ENCODE measurements at places on chromosomes 2 and 18.

DNA sequence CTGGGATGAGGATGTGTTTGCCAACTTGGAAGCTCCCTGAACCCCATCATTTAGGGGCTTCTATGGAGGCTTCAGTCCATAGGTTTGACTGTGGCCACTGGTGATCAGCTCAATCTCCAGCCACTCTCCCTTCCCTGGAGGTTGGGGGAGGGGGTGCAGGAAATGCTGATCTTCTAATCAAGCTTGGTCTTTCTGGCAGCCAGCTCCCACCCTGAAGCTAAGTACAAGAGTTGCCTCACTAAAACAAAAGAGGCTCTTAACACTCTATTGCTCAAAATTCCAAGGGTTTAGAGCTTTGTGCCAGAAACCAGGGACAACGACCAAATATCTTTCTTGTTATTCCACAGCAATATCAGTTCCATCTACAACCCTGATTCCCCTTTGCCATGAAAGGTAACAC, 19.4 kb upstream of the MPPE1 start:
- no peak for DNase-seq

GRCh38 chr2:20667531-20668401, 822 bp downstream of the GDF7 start:
- DNase-seq, result no peak

DNA sequence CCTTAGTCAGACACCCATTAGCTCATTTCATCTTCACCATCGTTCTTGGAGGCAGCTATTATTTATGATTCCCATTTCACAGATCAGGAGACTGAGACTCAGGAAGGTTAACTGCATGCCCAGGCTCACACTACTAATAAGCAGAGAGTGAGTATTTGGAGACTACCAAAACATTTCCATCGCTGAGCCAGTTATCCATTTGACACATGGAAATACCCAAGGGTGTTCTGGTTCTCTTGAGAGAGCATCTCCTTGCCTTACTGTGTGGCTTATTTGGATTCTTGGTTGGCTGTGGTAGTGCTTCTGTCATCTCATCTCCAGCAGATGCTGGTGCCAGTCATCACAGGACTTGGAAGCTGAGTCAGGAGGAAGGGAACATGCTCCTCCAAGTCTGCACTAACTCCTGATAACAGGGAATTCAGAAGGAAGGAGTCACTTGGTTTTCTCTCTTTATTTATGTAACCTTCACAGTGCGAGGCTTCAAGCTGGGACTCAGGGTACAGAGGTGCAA, 55.2 kb downstream of the RASGRP3 start:
- no peak for DNase-seq

DNA sequence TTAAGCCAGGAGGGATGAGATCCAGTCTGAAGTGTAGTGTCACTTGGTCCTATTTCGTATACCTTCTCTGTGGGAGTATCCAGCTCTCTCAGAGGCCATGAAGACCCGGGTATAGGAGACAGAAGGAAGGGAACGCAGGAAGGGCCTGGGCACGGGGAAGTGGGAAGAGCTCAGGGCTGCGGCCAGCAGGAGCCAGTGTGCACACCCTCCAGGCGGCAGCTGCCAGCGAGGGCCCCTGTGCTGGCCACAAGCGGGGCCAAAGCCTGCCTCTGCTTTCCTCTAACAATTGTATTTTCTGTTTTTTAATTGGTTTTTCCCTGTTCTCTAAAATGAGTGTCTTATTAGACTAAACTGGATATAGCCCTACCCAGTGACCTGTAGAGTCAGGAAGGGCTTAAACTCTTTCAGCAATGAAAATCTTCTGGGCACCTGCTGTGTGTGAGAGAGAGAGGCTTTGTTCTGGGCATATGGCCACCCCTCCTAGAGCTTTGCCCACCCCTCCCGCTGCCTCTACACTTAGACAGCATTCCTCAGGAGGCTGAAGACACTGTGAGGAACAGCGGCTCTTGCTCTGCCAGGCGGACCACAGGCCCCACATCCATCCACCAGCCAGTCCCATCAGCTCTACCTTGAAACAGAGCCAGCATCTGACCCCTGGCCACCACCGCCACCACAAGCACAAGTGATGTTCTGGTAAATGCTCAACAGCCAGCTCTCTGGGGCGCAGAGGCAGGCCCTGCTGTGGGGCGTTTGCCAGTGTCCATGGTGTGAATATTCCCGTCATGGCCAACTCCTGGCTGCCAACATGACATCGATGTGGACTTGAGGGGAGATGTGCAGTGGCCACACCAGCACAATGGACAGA, 9.5 kb downstream of the GPR17 start:
- DNase-seq, result no peak

DNA sequence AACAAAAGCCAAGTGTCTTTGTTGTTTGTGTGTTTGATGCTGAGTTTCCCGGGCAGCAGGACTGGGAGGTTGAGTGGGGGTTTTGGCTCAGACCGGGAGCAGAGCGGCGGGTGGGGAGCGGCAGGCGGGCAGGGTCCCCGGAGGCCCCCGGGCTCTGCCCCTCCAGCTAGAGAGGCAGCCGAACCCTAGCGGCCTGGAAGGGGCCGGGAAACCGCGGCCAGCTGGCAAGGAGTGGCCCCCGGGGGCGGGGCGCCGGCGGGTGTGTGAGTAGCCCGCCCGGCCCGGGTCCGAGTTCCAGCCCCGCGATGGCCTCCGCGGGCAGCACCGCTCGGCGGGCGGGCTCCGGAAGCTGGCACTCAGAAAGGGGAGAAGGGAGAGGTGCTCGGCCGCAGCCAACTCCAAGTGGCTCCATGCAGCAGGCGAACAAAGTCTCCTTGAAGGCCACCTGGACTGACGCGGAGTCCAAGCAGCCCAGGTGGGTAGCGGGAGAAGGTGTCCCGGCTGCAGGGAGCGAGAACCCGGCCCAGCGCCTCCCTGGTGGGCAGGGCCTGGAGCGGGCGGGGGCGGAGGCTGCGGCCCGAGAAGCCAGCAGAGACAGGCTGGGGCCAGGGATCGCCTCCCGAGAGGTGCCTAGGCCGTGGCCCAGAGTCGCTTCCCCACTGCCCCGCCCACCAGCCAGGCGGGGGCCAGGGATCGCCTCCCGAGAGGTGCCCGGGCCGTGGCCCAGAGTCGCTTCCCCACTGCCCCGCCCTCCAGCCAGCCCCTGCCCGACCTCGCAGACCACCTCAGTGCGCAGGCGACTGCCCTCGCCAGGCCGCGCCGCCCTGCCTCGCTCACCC, at the start of gene ANKRD53:
Gene ANKRD53 (plus strand): TSS at position 290 of the 839 bp plus-strand sequence. CDS start 16 bp downstream, at position 306.
- no peak for DNase-seq

- DNase-seq, result no peak
These were observed 420.3 kb upstream of the FSIP2 start for GRCh38 chr2:185318271-185318724.
